ENCODE measurements at places on chromosomes 2 and 18.
A peak's percentile ranks its signal among the peaks of the same experiment; 100 is the strongest.

DNA sequence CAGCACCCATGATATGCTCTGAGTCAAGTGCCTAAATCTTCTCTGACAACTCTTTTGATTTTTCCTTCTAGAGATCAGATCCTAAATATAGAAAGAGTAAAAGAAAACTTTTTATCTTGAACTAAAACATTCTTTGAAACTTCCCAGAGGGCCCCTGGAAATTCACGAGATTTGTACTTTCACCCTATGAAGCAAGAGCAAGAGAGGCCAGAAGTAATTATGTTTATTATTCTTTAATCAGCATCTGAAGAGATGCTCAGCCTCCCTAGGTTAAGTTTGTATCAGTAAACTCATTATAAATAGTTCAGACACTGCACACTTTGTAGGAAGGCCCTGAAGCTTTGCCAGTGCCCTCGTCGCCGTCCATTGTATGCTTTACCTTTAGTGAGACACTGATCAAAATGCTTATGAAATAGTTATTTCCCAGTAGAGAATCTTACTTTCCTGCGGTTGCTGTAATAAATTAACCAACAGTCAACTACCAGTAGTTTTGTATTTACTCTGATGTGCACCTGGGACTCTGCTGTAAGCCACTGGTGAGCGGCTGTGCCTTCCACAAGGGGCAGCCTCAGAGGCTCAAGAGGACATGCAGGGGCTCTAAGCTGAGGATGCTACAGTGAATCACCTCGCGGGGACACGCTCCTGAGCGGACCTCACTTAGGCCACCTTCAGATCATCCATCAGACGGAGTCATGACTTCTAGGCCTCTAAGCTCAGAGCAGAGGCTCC, 71.9 kb downstream of the BIN1 start:
- no peak for DNase-seq

- DNase-seq = no peak
Measured at GRCh38 chr18:44229693-44230108, 451.0 kb upstream of the SETBP1 start.

DNA sequence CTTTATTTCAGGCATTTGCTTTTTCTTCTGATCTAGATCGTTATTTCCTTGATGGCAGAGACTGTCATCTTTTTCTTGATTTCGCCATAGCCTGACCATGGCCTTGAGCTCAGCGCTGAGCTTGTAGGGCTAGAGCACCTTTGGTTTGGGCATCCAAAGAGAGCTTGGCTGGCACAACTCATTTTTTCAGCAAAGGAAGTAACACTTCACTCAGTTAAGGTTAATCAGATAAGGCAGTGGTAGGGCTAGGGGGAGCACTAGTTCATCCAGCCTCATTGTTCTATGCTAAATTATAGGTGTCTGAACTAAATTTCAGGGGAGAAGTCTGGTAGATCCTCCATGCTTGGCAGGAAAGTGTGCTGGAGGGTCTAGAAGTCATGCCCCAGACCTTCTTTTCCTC, 125.0 kb downstream of the SETBP1 start:
- no peak for DNase-seq

- no peak for DNase-seq
Measured at GRCh38 chr18:3209859-3210569, 9.8 kb downstream of the MYOM1 start.

- no peak for DNase-seq
Measured at GRCh38 chr2:221608442-221608841, 36.3 kb upstream of the EPHA4 start.

- no peak for DNase-seq
Measured at GRCh38 chr18:4020026-4020425, 435.1 kb downstream of the DLGAP1 start.

DNA sequence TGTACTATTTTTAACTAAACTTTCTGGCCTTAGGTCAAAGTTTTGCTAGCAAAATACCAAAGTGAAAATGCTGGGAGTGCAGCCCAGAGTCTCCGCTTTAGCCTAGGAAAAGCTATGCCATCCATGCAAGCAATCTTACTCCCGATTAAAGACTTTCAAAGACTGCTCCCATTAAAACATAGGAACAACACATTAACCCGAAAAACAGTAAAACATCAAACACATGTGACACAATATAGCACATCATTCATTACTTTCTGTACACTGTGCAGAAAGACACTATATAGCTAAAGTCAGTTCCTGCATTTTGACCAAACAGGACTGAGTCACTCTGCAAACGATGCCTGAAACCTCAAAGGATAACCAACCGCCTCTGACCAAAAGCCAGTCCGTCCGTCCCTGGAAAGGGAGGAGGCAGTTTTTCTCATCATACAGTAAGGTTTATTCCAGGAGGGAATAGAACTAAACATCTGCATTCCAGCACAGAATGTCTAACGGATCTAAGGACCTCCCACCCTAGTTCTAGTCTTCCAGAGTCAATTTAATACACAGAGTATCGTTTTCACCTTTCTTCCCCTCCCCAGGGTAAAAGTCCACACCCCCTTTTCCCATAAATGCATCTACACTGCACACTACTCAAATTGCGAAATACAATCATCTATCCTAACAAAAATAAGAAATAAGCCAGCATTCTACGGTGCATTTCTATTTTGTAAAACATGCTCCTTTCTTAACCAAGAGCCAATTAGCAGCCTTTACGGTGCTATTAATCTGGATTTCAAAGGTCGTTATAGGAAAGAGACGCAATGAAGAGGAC, 1.7 kb downstream of the ROCK2 start:
- DNase-seq = peak; percentile 59

DNA sequence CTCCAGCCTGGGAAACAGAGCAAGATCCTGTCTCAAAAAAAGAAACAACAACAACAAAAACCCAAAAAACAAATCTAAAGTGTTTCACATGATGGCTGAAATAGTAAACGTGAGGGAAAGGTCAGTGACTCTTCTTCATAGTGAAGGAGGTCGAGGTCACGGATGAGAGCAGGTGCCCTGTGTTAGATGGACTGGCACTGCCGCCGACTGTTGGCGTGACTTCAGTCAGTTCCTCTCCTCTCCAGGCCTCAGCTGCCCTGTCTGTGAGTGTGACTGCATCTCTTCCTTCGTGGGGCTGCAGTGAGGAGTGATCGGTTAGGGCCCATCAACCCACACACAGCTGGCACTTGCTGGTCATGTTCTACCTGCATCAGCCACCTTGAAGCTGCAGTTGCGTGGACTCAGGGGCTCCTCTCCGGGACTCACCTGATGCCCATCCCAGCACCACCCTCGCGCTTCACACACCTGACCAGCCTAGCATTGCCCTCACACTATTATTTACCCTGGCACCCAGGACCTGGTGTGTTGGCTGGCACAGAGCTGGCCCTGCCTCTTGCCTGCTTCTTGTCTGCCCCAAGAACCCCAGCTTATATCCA, 30.1 kb upstream of the TMEM87B start:
- DNase-seq = no peak

- DNase-seq = no peak
Measured at GRCh38 chr2:188130317-188130716, 161.4 kb upstream of the GULP1 start.

- no peak for DNase-seq
Measured at GRCh38 chr2:67579216-67579615, 182.1 kb downstream of the ETAA1 start.

- DNase-seq = no peak
Measured at GRCh38 chr2:206480161-206480560, 36.8 kb downstream of the ADAM23 start.

DNA sequence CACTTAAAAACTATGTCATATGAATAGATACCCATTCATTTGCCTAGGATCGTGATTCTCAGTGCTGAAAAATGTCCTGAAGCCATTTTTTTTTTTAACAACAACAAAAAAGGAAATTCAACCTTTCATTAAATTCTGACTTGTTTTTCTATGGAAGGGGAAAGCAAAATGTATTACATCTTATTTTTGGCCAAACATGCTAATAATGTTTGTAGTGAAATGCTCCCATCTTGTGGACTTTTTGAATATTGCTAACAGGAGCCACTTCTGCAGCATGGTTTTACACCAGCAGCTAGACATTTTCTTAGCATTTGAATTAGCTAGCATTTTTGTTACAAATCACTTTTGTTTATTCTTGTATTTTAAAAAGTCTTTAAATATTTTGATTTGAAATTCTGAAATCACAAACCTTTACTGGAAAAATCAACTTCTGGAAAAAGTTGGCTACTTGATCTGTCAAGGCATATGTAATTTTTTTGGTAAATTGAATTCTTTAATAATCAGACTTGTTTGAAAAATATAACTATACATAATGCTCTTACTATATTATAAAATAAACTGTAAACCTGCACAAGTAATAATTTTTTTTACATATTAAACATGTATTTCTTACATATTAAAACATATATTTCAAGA, 75.8 kb downstream of the KIDINS220 start:
- peak; percentile 46 for DNase-seq

GRCh38 chr2:27954221-27954673, 63.7 kb downstream of the BABAM2 start:
- DNase-seq = no peak

DNA sequence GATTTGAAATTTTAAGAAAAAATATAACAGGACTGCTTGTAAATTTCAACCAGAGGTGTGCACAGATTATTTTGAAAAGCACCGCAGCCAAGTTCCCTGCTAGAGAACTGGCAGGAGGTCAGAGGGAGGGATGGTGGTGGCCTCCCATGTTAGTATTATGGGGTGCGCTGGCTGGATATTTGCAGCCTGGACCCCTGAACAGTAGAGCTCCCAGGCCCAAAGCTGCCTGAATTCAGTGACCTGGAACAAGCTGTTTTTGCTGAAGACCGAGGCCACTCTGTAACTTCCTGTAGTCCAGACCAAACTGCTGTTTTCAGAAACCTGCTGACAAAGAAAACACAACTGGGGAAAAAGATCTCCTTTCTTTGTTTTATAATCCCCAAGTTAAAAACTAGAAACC, 314.3 kb downstream of the TNS1 start:
- DNase-seq = no peak

GRCh38 chr18:40075616-40076015, 1879.4 kb upstream of the PIK3C3 start:
- no peak for DNase-seq

GRCh38 chr18:65659912-65660311, 90.9 kb upstream of the CDH7 start:
- no peak for DNase-seq

- no peak for DNase-seq
Measured at GRCh38 chr2:17522303-17522702, 4.1 kb upstream of the RAD51AP2 start.

GRCh38 chr2:20563833-20564232, 87.1 kb downstream of the HS1BP3 start:
- no peak for DNase-seq

- DNase-seq = no peak
Measured at GRCh38 chr2:219269362-219270054, 9.7 kb upstream of the DNAJB2 start.

DNA sequence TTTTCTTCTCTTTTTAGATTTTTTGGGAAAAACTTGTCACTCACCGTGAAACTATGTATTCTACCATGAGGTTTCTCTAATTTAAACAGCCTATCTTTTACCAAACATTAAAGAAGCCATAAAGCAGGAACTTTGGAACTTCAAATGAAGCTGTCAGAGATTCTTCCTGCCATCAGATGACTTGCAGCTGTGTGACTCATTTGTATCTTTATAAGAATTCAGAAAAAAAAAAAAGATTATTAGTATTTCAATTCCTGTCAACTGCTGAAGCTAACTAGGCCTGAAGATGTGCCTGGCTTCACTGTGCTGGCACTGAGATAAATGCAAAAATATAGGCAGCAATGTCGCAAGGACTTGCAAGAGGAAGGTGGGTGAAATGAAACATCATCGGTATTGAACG, 1399.1 kb upstream of the PIK3C3 start:
- DNase-seq = no peak

DNA sequence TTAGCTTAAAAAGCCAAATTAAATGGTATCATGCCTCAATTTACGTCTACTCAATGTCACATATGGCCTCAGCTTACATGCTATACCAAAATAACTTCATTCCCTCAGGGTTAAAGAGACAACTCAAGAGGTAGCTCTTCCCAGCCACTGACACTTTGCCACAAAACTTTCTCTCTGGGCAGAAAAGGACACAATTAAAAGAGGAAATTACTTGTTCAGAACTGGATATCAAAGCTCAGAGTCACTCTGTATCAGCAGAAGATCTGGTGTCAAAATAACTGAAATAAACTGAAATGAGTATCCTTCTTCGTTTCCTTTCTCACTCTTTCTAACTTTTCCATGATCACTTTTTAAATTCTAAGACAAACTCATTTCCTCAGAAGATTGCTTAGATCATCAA, 108.7 kb downstream of the ZNF521 start:
- no peak for DNase-seq

GRCh38 chr2:171675810-171676345, 11.4 kb upstream of the DYNC1I2 start:
- DNase-seq = no peak

GRCh38 chr2:191435141-191435540, 189.9 kb downstream of the MYO1B start:
- DNase-seq = peak; percentile 53

DNA sequence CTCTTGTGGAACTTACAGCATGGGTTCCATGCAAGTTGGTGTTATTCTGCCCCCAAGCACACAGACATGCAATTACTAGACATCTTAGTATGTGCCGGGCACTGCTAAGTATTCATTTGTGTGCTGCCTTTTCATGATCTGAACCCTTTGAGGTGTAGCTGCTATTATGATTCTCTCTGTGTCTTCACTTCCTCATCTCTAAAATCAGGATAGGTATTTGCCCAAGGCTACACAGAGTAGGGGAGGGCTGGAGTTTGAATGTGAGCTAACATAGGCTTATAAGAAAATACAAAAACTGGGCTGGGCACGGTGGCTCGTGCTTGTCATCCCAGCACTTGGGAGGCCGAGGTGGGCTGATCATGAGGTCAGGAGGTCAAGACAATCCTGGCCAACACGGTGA, 27.2 kb downstream of the FASTKD2 start:
- DNase-seq = no peak

- peak; percentile 16 for DNase-seq
Measured at GRCh38 chr2:127324635-127325034, 30.7 kb upstream of the ERCC3 start.

- no peak for DNase-seq
Measured at GRCh38 chr18:79479761-79480161, 84.0 kb downstream of the NFATC1 start.
